ENCODE measurements at places on chromosomes 2 and 18.

DNA sequence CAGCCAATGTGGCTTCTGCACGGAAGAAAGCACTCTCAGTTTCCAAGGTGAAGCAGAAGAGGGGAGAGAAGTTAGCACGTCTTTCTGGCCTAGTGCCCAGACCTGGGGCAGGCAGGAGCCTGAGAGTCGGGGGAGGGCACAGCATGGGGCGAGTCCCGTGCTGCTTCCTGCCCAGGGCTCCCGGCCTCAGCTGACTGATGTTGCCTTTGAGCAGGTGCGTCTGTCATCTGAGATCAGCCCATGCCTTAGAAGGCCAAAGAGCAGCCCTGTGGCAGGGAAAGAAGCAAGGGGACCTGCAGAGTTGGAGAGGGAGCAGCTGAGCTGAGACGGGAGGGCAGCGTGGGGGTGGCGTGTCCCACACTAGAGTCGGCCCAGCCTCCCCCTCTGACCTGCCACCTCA lies 3.3 kb downstream of the KCNIP3 start:
- no peak for DNase-seq

GRCh38 chr2:222304737-222305515 lies 6.1 kb upstream of the PAX3 start:
- DNase-seq, result no peak

DNA sequence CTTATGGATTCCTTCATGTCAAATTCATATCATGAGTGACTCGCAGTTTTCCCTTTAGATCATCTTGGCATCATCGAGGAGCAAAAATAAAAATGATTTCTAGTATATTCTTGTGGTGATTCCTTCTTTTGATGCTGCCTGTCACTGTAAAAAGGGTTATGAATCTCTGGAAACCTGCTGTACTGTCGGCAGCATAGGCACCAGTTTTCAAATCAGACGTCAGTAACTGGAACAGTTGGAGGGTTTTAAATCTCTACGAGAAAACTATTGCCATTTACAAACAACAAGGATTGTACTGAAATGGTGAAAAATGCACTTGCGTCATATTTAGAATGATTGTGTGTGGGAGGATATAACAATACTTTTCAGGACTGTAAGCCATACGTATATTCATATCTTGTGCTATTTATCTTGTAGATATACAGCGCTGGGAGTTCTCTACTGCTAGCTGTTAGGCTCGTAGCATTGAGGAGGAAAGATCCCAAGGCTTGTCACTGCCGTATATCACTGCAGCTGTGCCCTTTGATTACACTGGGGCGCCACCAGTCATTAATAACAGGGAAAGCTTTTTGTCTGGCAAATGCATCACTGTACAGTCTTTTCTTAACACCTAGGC lies 320.7 kb downstream of the MTX2 start:
- no peak for DNase-seq

DNA sequence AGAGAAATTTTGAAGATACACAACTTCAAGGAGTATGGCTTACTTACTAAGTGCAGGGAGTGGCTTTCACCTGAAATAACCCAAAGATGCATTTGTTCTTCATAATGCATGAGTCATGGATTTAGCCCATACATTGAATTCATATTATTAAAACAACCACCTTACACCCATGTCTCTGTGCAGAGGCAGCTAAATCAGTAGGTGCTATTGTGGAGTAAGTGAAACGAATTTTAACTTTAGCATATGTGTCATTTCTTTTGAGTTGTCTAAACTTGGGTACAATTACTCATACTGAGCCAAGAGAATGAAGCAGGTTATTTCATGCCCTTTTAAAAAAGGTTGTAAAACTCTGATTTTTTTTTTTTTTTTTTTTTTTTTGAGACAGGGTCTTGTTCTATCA lies 11.0 kb upstream of the ANKRD29 start:
- DNase-seq, result no peak

DNA sequence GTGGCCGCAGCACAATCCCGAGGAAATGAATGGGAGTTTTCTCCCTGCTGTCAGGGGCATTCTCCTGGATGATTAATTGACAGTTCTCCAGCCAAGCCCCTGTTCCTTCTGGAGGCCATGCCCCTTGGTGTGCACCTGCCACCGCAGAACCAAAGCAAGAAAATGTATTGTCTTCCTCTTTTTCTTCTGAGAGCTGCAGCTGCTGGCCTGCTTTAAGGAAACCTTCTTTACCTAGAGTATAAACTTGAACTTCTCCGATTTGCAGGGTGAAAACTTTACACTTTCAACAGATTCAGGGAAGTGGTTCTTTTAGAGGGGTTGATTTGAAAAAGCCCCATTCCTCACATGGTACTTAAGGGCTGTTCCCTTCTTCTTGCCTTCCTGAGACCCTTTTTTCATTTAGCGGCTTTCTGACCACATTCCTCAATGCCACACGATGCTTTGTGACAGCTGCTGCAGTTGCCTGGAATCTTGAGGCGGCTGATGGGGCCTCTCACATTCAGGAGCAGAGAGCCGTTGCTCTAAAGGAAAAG lies 402.8 kb downstream of the TXNL1 start:
- DNase-seq, result no peak

- DNase-seq, result no peak
These were observed 524.8 kb upstream of the DSEL start for GRCh38 chr18:68041327-68041726.

DNA sequence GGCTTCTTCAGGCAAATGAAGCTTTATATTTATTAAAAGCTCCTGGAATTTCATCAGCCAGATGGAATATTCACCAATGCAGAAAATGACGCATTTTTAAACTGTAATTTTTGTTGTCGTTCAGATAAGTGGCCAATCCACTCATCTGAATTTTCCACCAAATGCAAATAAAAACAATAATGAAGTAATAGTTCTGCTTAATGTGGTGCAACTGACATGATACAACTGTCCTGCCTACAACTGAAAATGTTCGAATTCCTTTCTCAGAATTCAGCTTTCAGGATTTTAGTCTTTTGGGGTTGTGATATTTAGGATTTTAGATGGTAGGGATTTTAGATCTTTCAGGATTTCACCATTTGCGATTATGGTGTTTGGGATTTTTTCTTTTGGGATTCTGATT lies 27.1 kb upstream of the PUM2 start:
- DNase-seq, result no peak

DNA sequence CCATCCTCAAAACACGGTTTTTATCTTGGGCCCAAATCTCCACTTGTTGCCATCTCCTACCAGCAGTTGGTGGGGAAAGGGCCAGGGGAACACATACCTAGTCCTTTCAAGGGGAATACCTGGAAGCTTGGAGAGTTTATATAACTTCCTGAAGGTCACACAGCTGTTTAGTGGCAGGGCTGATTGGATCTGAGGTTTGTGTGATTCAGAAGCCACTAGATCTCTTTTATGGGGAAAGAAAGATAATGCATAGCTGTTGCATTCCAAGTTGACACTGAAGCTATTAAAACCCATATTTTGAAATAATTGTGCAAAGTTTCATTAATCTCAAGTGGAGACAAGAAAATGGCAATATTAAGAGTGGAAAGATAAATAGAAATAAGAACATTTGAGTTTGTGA lies 134.2 kb downstream of the PLCL1 start:
- DNase-seq, result no peak

DNA sequence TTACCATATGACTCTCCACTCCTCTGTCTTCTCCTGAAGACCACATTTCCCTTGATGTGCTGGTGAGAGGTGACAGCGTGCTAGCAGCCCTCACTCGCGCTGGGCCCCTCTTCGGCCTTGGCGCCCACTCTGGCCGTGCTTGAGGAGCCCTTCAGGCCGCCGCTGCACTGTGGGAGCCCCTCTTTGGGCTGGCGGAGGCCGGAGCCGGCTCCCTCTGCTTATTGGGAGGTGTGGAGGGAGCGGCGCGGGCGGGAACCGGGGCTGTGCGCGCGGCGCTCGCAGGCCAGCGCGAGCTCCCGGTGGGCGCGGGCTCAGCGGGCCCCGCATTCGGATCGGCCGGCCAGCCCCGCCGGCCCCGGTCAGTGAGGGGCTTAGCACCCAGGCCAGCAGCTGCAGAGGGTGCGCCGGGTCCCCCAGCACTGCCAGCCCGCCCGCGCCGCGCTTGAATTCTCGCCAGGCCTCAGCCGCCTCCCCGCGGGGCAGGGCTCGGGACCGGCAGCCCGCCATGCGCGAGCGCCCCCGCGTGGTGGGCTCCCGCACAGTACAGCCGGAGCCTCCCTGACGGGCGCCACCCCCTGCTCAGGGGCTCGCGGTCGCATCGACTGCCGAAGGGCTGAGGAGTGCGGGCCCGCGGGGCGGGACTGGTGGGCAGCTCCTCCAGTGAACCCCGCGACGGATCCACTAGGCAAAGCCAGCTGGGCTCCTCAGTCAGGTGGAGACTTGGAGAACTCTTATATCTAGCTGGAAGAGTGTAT lies 246.6 kb upstream of the REG3G start:
- no peak for DNase-seq

DNA sequence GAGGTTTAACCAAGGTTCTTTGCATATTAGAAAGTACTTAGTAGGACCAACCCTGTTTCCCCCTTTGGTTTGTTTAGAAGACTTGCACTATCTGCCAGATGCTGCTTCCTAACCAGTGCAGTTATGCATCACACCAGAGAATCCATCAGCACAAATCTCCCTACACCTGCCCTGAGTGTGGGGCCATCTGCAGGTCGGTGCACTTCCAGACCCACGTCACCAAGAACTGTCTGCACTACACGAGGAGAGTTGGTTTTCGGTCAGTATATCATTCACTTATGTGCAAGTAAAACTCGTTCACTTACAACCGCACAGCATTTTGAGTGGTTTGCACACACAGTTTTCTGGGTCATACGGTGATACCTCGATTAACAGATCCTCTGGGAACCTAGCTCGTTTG lies 69.7 kb downstream of the ZNF532 start:
- DNase-seq, result no peak

DNA sequence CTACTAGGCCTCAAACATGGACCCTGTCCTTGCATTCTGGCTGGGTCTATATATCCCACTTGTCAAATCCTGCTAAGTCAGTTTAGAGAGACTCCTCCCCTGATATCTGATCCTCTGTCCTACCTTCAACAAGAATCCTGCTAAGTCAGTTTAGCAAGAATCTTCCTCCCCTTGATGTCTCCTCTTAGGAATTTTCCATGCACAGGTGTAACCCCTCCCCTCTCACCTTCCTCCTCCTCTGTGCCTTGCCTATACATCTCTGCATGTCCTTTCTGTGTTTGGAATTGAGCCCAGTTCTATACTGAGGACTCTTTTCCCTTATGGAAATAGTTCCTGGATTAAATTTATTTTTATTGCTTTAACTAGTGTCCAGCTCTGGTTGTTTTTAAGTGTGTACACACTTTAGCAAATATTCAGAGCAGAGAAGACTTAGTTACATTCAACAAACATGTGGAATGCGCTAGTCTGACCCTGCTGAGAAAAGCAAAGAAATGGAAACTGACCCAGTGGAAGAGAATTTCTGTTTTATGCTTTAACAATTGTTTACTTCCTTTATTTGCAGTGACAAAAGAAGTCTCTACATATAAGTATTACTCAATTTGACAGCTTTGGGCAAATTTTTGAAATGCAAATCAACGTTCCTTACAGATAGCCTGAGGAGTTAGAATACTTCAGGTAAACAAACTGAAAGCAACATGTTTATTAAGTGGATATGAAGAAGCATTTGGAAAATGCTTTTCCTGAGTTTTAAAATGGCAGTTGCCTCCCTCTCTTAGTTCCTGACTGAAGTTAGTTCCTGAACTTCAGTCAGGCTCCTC lies 80.6 kb downstream of the RIT2 start:
- DNase-seq, result no peak

DNA sequence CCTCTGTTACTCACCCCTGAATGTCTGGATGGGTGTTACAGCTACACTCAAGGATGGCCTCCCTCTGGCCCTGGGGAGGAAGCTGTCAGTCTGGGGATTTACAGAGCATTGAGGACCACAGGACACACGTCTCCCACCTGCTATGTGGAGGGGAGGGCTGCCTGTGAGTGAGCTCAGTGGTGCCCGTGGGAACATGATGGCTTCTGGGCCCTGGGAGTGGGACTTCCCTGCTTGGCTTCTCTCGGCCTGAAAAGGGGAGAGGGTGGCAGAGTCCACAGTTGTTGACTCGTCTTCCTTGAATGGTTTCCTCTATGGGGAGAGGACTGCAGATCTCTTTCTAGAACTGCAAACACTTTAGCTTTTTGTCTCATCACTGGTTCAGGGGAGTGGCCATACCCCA lies 79.1 kb downstream of the SH3BP4 start:
- DNase-seq, result no peak

DNA sequence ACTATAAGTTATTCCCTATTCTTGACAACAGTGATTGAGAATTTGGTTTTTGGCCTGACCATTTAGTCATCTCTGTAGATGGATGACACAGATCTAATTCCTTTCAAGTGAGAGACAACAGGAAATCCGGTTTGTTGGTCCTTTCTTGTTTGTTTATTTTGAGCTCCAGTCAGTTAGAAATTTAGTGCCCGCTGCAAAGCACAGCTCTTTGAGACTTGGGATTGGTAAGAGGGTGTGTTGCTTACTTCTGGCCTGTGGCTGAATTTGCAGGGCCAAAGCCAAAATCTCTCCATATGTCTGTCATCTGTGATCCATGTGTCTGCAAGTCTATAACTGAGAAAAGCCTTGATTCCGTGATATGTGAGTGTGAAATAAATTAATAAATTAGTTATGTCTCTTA lies 74.3 kb downstream of the BIN1 start:
- peak; percentile 16 for DNase-seq

DNA sequence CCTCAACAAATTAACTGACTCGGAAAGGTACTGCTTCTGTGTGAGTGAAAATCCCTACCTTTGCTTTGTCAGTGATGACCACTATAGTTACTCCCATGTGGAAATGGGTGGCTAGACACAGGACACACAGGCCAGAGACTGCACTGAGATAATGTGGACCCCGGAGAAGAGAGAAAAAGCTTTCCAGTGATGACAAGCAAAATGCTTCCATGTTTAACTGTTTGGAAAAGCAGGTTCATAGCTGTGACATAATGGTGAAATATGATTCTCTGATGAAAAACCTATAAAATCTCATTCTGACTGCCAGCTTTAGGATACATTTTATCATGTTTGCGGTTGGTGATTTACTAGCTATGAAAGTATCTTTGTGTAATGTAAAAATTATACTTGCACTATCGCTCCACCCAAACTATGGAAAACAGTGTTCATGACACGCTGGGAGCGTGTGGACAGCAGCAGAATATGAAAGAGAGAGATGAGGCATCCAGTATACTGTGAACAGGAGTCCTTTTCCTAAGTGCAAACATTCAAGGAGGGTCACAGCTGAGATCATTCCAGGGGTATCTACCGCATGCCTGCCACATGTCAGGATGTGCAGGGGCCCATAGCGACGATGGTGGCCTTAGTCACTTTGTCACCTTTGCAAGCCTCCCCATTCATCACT lies 782.7 kb upstream of the SOX11 start:
- no peak for DNase-seq

DNA sequence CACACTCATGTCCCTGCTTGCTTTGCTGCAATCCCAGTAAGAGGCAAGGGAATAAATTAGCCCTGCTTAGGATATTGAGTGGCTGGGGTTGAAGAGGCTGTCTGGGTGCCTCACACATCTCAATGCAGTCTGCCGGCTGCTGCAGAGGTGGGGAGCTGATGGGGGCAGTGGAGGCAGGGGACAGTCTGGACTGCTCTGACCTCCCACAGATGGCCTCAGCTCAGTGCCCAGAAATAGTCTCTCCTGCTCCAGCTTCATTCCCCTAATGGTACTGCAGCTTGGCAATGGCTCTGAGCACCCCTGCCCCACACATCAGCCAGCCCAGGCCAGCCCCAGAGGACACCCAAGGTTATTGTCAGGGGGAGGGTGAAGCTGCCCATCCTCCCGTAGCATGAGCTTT lies 21.5 kb upstream of the TNS1 start:
- no peak for DNase-seq

All from GM04503 (cell line).